ENCODE measurements at places on chromosomes 2 and 18.

DNA sequence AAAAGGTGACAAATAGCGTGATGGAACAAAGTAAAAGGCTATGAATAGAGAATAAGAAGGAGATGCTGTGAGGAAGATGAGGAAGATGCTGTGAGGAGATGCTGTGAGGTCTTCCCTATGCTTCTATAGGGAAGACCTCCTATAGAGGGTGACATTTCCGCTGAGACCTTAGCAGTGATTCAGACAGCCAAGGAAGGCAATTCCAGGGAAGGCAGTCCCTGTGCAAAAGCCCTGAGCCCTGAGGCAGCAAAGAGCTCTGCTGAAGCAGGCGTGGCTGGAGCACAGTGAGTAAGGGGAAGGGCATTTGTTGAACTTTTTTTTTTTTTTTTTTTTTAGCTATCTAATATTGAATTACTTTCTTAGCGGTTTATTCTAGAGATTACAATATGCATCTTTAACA, 142.7 kb upstream of the FOSL2 start:
- DNase-seq, result no peak

GRCh38 chr18:23143815-23144261, 8.6 kb downstream of the CABLES1 start:
- no peak for DNase-seq

GRCh38 chr18:75185460-75185859, 23.5 kb downstream of the PTGR3 start:
- DNase-seq, result no peak

GRCh38 chr18:1383465-1383864, 478.8 kb downstream of the ADCYAP1 start:
- no peak for DNase-seq

DNA sequence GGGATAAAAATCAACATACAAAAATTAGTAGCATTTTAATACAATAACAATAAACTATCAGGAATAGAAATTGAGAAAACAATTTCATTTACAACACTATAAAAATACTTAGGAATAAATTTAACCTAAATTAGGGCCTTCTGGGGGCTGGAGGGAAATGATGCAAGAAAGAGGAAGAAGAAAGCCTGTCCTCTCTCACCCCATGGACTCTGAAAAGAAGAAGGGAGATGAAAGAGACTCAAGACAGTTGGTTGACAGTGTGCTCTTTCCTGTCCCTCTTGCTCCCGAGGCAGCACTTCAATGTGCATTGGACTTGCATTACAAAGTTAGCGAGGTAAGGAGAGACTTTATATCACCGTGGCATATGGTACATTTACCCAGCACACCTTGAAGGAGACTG, 88.5 kb downstream of the VAPA start:
- no peak for DNase-seq

DNA sequence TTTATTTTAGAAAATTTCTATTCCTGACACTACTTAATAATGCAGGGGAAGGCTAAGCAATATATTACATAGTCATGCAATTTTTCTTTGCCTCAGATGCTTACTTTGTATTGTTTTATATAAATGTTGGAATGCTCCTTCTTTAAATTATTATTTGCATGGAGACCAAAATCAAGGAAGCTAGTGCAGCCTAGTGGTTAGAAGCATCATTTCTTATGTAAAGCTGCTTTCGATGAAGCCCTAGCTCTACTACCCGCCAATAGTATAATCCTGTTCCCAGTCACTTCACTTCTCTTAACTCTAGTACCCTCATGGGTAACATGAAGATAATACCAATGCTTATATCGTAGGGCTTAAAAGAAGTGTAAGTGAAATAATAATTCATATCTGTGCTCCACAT, 198.9 kb downstream of the LRATD1 start:
- DNase-seq, result no peak

DNA sequence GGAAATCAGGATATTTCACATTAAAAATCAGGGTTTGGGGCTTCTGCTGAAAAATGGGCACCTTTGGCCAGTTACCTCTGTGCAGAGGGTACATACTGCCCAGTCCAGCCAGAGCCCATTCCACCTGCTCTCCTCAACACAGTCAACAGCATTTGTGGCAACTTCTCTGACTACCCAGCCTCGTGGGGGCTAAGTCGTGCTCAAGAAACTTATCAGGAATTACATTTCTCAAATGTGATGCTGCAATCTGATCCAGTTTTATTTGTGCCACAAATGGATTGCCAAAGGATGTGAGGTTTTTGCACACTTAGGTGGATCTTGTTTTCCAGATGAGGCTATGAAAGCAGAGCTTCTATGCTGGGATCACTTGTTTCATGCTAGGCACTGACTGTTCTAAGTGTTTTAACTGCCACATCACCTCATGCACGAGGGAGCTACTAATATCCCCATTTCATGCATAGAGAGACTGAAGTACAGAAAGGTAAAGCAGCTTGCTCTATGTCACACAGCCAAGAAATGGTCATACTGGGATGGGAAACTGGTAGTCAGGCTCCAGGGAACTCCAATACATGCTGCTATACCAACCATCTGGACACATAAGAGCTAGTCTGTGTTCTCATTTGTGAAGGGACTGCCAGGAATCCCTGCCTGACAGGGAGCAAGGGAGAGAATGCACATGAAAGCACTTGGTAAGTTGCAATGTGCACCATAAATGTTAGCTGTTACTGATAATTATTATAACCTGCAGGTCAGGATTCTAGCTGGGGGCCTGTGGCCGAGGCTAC, 89.0 kb upstream of the HK2 start:
- DNase-seq, result no peak

- DNase-seq, result no peak
Observed at GRCh38 chr2:226875438-226876225, 39.8 kb downstream of the RHBDD1 start.

- no peak for DNase-seq
Observed at GRCh38 chr2:81050580-81051095, 746.1 kb upstream of the LRRTM1 start.

- DNase-seq, result no peak
Observed at GRCh38 chr2:128511731-128512378, 193.2 kb upstream of the HS6ST1 start.

- no peak for DNase-seq
Observed at GRCh38 chr2:189631849-189632248, 29.4 kb upstream of the ASNSD1 start.

DNA sequence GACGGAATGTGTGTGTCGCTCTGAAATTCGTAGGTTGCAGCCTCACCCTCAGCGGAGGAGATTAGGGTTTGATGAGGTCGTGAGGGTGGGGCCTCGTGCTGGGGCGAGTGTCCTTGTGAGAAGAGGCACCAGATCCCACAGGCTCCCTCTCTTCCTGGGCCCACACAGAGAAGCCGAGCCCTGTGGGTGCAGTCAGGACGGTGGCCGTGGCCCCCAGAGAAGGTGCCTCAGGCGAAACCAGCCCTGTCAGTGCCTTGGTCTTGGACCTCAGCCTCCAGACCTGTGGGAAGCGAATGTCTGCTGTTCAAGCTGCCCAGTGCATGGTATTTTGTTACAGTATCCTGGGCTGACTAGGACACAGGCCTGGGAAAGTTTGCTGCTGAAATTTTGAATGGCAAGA, 108.0 kb upstream of the ALKAL2 start:
- no peak for DNase-seq

DNA sequence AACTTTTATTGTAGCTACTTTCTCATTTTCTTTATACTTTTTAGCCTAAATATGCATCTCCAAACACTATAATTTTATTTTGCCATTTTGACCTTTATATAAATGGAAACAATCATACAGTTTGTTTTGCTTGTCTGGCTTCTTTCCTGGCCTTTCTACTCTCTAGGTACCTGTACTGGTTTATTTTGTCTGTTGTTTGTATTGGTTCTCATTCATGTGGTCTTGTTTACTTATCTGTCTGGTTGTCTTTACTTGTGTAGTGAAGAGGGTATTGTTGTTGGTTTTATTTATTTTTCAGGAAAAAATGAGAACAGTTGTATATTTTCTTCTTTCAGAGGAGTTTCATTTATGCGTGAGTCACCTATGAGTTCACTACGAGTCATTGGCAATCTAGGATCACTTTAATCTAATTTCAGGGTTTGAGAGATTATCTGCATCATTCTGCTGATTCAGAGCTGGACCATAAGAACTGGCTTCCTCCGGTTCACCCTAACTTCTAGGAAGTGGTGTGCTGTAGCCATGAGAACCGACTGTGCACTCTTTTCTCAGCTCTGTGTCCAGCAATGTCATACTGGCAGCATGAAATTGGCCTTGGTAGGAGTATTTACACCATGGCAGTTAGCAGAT, 33.1 kb upstream of the HDAC4 start:
- DNase-seq, result no peak

- DNase-seq, result no peak
Observed at GRCh38 chr18:10776493-10776892, 250.7 kb downstream of the NAPG start.

GRCh38 chr2:117555965-117556364, 258.5 kb upstream of the DDX18 start:
- no peak for DNase-seq

- DNase-seq, result no peak
Observed at GRCh38 chr2:76749858-76750257, 772.3 kb downstream of the LRRTM4 start.

GRCh38 chr2:57296795-57297517, 749.6 kb upstream of the VRK2 start:
- DNase-seq, result no peak

- no peak for DNase-seq
Observed at GRCh38 chr2:162063899-162064298, 10.1 kb downstream of the DPP4 start.

- no peak for DNase-seq
Observed at GRCh38 chr2:99775585-99775984, 285.8 kb upstream of the REV1 start.

DNA sequence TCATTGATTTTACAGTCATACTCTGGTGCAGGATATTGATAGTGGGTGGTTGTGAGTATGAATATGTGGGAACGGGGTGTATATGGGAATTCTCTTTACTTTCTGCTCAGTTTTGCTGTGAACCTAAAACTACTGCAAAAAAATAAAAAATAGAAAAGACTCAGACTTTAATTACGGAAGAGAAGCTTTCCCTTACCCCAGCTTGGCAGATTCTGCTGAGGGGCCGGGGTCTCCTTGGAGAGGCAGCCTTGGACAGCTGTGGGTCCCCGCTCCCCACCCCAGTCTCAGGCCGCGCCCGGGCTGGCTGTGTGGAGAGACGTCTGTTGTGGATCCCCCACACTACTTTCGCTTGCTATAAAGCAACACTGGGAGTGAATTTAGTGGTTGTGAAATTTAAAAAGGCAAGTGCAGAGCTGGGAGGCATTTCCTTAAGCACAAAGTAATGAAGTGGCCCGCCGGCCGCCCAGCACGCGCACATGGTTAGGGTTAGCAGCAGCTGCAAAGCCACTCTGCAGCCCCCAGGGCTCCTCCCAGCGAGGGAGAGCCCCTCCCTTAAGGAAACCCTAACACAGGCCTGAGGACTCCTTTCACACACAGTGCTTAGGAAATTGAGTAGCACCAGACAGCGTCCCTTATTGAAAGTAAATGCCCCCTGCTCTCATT, 102.4 kb downstream of the DDX1 start:
- no peak for DNase-seq

DNA sequence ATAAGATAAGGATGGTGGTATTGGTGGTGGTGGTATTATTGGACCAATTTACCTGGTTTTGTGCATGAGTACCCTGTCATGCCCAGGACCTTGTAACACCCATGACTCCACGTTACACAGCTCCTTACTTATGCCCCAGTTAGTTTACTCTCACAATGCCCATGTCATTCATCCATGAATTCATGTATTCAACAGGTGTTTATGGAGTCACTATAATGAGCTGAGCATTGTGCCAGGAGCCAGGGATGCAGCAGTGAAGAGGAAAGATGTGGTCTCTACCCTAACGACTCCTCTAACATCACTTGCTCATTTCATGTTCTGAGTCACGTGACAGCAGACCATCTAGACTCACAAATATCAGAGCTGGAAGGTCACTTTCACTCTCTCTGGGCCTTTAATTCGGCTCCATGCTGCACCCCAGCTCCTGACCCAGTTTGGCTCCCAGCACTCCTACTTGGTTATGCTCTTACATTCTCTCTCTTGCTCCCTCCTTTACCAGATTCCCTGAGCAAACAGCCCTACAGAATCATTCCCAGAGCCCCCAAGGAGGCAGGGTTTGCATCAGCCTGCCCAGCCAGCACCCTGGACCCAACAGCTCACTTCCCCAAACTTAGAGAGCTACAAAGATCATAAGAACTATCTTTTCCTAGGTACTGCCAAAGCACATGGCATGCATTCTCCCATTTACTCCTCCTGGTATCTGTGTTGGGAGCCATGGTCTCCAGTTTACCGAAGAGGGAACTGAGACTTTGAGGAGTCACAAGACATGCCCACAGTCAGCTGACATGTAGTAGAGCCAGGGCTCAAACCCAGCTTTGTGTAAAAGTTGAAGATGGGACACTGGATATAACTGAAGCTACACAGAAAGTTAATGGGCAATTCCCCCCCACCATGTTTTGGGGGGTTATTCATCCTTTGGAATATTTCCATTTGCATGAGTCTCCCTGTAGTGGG, 449.9 kb downstream of the LRATD1 start:
- no peak for DNase-seq

DNA sequence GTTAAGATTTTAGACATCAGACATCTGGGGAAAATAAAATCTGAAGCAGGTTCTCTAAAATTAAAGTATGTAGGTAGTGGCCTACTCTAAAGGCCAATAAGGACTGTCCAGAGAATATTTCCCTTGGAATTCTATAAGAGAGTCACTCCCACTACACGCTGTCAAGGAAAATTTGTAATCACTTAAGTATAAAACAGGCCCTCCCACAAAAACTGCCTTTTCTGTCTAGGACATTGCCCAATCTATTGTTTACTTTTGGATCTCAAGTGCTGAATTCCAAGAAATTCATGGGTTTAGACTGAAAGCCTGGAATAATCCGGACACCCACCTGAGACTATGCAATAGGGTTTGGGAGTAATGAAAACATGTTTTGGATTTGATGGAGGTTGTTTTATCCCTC, 1.7 kb upstream of the SRBD1 start:
- no peak for DNase-seq

DNA sequence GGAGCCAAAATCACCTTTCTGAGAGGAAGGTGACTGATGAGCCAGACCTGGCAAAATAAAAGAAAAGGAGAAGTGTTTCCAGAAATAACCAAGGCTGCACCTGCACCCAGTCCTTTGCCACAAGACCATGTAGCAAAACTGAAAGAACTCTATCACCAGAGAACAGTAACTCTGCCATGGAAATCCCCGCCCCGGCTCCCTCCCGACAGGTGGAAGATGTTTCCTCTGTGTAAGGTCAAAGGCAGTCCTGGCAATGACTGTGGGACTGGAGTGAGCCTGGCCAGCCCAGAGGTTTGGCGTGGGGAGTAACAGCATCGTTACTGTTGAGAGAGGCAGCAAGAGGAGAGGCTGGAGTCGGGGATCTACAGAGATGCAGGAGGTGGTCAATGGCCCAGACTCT, 42.3 kb downstream of the SPRED2 start:
- DNase-seq, result no peak

Measured in ureter (tissue), 1 donor.